Activated naive CD4-positive, alpha-beta T cell treated with Interleukin-2 at 50 U/mL for 16 hours (primary cell): ENCODE measurements at places on chromosomes 4 and X.

DNA sequence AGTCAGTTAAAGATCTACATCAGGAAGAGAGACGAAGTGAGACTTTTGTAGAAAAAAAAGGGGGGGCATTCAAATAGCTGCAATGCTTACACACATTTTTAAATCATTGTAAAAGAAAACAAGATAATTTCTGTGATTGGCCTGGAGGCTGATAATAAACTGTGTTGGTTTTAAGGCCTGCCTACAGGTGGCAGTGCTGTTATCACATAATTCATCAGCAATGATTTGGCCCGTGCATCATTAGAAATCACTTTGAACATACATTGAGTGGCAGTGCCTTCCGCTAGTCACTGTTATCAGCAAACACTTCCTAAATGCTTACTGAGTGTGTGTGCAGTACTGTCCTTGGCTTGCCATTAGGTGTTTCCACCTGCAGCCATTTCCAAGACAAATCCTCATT lies 831.9 kb downstream of the TRIML1 start:
- no peak for DNase-seq

DNA sequence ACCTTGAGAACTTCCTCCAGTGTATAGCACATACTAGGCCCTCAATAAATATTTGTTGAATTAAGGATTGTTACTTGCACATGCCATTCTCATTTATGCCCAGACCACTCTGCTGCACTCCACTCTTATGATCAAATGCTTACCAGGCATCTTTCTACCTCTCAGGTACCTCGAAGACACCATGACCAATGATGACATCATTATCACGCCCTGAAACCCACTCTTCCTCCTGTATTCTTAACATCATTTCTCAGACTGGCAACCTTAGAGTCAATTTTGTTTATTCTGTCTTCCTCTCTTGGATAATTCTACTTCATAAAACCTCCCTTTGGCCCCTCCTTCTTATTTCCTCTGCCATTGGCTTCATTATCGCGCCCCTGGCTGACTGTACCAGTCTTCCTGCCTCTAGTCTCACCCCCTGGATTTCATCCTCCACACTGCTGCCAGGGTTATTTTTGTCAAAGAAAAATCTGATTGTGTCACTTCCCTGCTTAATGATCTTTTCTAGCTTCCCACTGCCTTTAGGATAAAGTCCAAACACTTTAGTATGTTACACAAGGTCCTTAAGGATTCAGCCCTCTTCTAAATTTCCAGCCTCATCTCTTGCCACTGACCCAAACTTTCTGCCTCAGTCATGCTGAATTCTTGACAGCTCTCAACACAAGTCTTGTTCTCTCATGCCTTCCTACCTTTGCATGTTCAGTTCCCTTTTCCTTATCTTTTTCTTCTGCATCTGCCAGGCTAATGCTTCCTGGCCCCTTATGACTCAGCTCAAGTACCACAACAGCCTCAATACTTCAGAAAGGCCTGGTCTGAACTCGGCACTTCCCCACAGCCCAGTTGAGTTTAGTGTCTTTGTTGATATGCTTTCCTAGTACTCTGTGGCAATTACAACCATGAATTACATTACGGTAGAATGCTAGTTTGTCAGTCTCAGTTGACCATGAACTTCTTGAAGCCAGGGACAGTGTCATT lies 45.8 kb downstream of the HDAC8 start:
- no peak for DNase-seq

- DNase-seq: no peak
Observed at GRCh38 chr4:127968586-127968985, 3.4 kb downstream of the ABHD18 start.

DNA sequence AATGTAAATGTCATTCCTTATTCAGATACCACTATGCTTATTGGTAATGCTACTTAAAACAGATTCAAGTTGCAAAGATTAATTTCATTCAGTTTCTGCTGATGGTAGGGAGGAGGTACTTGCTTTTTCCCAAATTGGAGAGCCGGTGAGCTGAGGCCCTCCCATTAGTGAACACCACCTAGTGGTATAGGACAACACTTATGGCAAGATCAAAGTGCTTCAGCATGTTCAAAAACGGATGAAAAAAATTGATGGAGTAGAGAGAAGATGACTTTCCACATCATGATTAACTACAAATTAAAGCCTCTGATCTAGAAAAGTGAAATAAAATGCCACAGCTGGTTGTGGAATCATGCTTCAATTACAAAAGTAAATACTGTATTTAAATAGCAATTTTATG lies 112.9 kb downstream of the MBNL3 start:
- no peak for DNase-seq

GRCh38 chrX:8679550-8679949 lies 52.4 kb downstream of the ANOS1 start:
- no peak for DNase-seq
